ENCODE measurements at places on chromosomes 1 and 21.

- DNase-seq, result no peak
Measured at GRCh38 chr1:192566657-192567056, 8.9 kb upstream of the RGS1 start.

DNA sequence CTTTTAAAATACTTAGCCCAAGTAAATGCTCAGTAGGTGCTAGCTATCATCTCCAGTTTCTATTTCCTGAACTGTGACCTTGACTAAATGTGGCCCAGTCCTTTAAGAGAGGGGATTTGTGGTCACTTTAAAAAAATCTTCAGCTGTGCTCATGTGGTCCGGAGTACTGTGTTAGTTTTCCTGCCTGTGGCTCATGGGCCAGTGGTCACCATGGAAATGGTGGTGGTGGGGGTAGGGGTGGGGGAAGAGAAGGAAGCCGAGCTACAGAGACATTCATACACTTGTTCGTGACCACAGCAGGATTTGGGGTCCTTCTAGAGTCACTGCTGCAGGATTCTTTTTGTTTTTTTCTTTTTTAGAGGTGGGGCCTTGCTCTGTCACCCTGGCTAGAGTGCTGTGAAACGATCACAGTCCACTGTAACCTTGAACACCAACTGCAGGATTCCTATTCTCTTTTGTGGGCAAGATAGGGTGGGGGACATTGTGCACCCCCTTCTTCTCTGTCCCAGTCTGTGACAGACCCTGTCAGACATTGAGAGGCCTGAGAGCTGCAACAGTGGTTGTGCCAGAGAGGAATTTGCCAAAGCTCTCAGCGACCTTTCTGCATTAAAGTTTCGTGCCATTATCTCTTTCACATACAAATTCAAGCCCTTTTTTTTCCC is 25.8 kb downstream of the KIF26B start:
- no peak for DNase-seq

- no peak for DNase-seq
Measured at GRCh38 chr1:36350659-36351226, 27.3 kb upstream of the EVA1B start.

- DNase-seq, result no peak
Measured at GRCh38 chr1:37448185-37448584, 26.2 kb upstream of the ZC3H12A start.

DNA sequence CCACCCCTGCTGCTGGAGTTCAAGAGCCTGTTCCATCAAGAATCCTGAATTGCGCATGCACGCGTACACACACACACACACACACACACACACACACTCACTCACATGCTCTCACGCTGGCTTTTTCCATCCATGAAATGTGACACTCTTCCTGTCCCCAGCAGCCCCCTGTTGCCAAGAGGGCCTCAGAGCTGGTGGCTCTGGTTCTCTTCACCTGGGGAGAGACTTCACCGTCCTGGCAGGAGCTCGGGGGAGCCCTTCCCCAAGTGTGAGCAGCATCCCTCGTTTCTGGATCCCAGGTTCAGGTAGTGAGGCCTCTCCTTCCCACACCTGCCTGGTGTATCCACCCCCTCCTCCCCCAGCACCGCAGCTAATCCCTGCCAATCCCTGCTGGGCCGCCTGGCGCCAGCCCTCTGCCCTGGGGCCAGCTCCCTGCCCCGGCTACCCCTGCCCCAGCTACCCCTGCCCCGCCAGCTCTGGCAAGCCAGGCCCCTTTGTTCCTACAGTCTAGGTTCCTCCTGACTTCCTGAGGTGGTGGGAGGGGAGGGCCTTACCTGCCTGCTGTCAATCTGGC is 9.9 kb downstream of the PLOD1 start:
- DNase-seq, result no peak

DNA sequence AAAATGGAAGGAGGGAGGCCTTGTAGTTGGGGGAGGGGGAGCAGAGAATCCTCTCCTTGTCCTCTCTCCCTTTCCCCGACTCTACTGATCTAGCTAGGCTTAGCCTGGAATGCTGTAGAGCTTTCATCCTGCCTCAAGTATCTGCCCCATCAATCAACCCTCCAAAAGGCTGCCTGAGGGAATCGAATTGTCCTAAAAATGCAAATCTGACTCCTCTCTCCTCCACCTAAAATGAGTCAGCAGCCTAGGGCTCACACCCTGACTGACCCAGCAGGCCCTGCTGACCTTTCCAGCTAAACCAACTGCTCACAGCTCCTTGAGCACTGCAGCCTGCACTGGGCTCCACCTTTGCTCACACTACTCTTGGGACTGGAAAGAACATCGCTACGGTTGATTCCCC is 2.8 kb downstream of the HPDL start:
- no peak for DNase-seq

DNA sequence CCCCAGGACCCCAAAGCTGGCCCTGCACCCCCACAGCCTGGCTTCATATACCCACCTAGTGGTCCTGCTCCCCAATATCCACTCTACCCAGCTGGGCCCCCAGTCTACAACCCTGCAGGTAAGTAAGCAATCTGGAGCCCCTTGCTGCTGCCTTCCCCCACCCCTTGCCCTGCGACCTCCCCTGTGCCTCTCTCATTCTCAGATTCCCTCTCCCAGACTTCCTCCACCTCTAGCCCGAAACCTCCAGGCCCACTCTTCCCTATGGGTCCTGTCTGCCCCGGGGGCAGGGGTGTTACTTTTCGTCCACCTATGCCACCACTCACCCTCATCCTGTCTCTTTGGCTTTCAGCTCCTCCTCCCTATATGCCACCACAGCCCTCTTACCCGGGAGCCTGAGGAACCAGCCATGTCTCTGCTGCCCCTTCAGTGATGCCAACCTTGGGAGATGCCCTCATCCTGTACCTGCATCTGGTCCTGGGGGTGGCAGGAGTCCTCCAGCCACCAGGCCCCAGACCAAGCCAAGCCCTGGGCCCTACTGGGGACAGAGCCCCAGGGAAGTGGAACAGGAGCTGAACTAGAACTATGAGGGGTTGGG is 2.9 kb downstream of the SHISA4 start:
- no peak for DNase-seq

DNA sequence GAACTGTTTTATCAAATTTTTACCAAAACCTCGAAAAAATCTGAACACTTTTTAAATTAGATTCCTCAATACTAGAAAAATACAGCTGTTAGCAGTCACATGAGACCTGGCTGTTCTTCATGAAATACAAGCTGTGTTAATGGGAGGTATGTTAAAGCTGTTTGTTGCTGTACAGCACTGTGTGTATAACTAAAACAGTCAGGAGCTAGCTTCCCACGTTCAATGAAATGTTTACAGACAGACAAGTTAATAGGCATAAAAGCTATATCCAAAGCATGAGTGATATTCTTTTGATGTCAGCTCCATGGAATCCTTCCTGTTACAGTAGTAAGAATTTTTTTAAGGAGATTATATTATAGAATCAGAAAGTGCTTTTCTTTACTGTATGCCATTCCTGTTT is 223.2 kb upstream of the FOXD3 start:
- no peak for DNase-seq

- DNase-seq, result no peak
Measured at GRCh38 chr1:214124281-214124805, 136.6 kb downstream of the PROX1 start.

DNA sequence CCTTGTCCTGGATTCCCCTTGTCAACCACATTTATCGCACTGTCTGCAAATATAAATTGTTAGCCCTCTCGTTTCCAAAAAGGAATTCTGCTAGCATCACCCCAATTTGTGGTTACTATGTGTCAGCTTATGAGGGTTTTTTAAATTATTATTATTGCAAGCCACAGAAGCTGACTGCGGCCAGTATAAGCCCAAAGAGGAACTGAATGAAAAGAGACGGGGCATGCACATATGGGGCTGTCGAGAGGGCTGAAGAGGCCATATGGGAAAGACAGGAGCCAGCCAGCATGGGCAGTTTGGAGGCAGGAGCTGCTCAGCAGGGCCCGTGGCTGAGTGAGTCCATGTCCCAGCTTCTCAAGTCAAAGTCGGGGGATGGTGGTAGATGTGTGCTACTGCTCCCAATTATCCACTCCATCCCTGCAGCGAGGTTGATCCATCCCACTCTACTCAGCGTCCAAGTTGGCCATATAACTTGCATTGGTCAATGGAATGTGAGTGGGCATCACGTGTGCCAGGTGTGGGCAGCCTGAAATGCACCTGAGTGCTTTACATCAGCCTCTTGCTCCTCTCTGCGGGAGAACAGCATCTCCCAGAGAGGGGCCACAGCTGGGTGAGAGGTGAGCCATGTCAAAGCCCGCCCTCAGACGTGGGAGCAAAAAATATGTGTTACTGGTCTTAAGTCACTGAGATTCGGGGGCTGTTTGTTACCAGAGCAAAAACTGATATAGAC is 37.6 kb upstream of the LDLRAP1 start:
- no peak for DNase-seq

- no peak for DNase-seq
Measured at GRCh38 chr1:180213401-180214170, 16.5 kb upstream of the LHX4 start.

GRCh38 chr1:209999005-209999404 is 61.0 kb downstream of the SYT14 start:
- no peak for DNase-seq

DNA sequence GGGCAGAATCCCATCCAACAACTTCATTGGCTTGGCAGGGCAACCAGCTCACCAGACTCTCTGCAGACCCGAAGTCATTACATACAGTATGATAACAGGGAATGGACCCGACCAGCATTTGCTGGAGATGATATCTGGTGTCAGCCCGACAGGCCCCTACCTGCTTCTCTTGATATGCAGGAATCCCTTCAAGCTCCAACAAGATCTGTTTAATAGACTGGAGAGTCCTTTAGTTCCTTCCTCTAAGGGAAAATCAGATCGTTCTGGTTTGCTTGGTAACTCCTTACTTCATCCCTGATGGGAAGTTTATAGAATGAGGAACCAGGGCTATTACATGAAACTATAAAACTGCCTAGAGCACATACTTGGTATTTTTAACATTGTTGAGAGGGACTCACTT is 61.2 kb downstream of the EDARADD start:
- no peak for DNase-seq

- DNase-seq, result no peak
Measured at GRCh38 chr1:212738330-212738729, 38.7 kb upstream of the BATF3 start.

- no peak for DNase-seq
Measured at GRCh38 chr1:13908128-13908527, 208.1 kb downstream of the PRDM2 start.

- no peak for DNase-seq
Measured at GRCh38 chr1:88399690-88400089, 284.4 kb upstream of the PKN2 start.

Data from stimulated activated effector memory CD8-positive, alpha-beta T cell treated with anti-CD3 and anti-CD28 coated beads, Interleukin-12 subunit alpha, Interleukin-12 subunit beta, amount 100 ng/mL, for 72 hours (primary cell).